ENCODE measurements at places on chromosomes 16 and 17.

GRCh38 chr17:34703533-34703932, 124.2 kb downstream of the TMEM132E start:
- no peak for DNase-seq

- no peak for DNase-seq
These were observed 9.5 kb downstream of the IRF8 start for GRCh38 chr16:85908444-85908843.

GRCh38 chr17:29195465-29196081, 15.4 kb upstream of the MYO18A start:
- DNase-seq = no peak

DNA sequence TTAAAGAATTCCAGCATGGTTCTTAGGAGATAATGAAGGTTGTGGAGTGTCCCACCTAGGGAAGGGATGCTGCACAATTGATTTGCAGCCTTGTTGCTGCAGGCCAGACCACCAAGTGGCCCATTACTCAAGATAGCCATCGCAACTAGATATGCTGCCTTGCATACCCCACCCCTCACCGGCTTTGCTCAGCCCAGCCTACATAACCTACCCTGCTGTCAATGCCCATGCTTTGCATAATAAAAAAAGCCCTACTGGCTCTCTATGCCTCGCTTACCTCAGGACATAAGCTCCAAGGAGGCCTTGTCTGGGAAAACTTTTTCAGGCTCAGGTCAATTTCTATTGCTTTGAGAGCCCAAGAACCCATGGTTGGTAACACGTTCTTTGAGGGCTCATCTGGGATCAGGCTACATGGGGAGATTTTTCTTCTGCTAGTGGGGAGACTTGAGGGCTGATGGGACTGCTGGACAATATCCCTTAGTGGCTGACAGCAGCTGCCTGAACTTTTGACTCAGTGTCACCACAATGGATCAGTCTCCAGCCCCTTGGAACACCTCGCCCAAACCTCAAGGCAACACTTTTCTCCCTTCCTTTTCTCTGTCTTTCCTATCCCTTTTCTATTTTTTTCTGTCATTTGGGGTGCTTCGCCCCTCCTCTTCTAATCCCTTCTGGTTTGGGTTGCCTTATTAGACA, 38.3 kb downstream of the SCPEP1 start:
- DNase-seq = no peak

DNA sequence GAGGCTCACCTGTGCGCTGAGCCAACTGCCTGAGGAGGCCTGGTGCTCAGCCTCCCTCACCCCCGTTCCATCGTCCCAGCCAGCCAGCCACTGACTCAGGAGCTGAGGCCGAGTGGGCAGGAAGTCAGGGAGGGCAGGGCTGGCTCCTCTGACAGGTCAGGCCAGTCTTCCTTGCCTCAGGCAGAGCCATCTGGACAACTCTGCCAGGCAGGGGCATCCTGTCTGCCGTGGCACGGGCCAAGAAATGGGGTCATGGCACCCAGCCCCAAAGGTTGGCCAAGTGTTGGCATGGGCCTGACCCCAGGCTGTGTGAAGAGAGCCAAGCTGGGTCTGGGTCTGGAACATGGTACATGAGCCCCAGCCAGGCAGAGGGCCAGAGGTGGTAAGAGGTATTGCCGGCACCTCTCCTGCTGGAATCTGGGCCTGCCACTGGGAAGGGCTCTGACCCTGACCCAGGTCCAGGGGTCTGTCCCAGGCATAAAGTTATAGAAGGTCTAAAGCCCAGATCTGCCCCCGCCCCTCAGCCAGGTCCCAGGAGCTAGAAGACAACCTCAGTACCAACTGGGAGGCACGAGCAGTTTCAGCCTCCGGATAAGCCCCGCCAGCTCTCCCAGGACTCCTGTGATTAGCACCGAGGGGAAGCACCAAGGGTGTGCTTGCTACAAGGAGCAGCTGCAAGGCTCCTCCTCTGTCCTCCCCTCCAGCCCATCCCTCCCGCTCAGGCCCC, 2.5 kb upstream of the VASN start:
- DNase-seq = no peak

GRCh38 chr16:88851616-88852015, 5.1 kb downstream of the GALNS start:
- DNase-seq = no peak

- no peak for DNase-seq
These were observed 10.3 kb upstream of the TOX3 start for GRCh38 chr16:52557236-52557635.

- DNase-seq = no peak
These were observed 1.1 kb downstream of the C1QTNF1 start for GRCh38 chr17:79024901-79025737.

GRCh38 chr17:7754656-7755055, 37.1 kb downstream of the DNAH2 start:
- DNase-seq = no peak

GRCh38 chr16:28001184-28001583, 62.3 kb downstream of the GSG1L start:
- DNase-seq = no peak

- DNase-seq = no peak
These were observed 13.2 kb downstream of the B3GNT9 start for GRCh38 chr16:67137605-67138004.

DNA sequence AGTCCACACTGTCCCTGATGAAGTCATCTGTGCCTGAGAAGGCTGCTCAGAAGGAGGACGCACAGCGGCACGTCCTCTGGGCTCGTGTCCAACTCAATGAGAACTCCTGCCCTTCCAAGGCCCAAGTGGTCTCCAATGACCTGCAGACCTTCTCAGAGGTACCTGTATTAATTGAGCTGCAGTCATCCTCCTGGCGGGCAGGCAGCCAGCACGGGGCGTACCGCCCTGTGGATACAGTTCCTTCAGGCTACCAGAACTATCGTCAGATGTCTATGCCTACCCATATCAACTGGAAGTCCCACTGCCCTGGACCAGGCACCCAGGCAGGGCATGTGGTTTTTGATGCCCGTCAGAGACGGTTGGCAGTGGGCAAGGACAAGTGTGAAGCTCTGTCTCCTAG, 2.9 kb upstream of the TMEM102 start:
- no peak for DNase-seq

DNA sequence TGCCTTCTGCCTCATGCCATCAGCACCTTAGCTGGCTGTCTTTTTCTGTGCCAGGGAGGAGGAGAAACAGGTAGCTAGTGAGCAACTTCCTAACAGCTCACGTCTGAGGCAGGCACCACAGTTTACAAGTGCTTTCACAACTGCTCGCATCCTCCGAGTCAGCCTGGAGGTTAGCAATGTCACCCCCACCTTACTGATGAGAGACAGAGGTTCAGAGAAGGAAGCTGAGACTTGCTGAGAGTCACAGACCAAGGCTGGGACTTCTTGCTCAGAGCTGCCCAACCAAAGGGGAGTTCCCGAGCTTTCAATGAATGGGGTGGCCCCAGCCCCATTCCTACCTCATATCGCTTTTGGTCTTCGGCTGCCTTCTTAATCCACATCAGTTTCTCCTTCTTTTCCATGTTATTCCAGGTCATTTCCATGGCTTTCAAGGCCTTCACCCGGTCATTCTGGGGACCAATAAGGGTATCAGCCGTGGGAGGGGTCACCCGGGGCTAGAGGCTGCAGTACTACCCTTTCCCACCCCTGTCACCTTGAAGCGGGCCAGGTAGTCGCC, 9.6 kb downstream of the UBTF start:
- no peak for DNase-seq

DNA sequence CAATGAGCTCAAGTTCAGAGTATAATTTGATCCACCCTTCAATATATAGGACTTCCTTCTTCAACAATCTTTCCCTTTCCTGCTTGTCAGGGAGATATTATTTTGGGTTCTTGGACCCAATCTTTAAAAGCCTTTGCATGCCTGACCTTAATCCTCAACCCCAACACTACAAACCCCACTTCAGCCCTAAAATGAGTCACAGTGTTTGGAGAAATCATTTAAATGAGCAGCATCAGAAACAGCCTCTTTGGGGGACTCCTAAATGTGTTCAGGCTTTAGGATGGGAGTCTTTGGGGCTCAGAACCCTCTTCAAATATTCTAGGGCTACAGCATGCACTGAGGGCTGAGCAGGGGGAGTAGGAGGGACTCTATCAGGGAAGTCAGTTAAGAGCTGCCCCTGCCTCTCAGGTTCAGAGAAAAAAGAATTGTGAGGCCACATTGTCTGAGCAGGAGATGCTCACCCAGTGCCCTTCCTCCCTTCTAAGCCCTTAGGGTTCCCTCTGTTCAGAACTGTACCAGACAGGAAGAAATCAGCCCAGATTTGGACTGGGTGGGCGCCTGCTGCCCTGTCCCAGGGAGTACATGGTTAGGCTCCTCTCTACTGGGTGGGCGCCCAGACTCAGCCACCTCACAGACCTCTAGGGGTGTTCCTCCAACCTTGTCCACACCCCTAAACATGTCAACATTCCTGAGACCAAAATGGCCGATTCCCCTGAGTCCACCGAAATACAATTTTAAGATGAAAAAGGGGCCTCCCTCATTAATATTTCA, 5.0 kb downstream of the NEUROD2 start:
- DNase-seq = no peak

DNA sequence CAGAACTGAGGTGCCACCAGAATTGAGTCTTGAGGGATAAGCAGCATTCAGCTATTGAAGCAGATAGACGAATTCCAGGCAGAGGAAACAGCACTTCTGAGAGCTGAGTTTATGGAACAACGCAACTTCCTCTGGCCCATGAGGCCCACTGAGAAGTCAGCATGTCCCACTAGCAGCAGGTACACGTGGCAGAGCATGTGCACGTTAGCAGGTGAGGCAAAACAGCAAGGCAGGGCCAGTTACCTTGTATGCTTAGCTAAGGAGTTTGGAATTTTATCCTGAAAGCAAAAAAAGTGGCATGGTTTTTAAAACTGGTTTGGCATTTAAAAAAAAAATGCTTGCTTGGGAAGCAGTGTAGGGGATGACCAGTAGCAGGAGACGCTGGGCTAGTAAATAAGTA, 305.6 kb downstream of the CPPED1 start:
- DNase-seq = no peak

- DNase-seq = no peak
These were observed 21.6 kb upstream of the PHOSPHO1 start for GRCh38 chr17:49252148-49252695.

GRCh38 chr16:2429771-2430663, 770 bp downstream of the CCNF start:
- no peak for DNase-seq

DNA sequence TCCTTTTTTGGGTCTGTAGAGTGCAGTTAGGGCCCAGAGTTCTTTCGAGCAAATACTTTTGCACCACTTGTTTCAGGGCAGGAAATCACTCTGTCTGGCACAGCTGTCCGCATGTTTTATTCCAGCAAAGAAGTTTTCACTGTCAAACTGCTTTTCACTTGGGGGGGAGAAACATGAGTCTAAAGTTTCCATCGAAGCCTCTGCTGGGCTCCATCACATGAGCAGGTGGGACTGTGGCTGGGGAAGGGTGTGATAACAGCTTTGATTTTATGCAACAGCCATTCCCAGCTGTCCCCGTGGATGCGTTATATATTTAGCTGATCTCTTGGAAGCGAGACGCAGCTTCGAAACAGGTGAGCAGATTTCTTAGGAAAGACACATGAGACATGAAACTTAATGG, 288.6 kb downstream of the SNX29 start:
- no peak for DNase-seq

DNA sequence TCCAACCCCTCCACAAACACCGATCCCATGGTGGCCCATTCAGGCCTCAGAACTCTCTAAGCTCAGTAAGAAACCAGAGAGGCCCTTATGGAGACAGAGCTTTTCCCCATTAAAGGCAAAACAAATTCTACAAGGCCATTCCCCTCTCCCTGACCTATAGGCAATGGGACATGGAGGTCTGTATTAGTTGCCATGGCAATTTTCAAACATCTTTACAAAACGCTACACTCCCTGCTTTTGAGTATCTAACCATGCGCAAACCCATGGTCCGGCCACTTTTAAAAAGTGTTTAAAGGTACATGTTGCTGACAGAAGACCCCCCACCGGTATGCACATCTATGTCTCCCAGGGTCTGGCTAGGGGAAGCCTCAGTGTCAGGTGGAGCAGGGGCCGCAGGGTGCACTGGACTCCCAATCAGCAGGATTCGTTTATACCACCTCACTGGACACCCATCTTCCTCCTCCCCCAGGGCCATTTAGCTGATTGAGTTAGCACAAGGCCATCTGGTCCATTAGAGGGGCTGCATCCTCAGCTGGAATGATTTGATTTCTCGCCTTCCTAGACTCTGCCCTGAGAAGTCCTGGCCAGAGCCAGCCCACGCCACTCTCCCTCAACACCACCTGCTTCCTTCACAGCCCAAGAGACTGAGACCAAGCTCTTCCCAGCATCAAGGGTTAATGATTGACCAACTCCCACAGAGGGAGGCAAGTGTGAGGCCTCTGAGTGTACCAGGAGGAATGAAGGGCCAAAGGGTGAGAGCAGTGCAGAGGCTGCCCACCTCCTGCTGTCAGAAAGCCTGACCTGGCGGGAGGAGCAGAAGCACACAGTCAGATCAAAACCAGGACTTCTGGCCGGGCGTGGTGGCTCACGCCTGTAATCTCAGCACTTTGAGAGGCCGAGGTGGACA, 10.9 kb downstream of the ACLY start:
- no peak for DNase-seq

GRCh38 chr17:309361-309888, 43.2 kb downstream of the RPH3AL start:
- DNase-seq = no peak

DNA sequence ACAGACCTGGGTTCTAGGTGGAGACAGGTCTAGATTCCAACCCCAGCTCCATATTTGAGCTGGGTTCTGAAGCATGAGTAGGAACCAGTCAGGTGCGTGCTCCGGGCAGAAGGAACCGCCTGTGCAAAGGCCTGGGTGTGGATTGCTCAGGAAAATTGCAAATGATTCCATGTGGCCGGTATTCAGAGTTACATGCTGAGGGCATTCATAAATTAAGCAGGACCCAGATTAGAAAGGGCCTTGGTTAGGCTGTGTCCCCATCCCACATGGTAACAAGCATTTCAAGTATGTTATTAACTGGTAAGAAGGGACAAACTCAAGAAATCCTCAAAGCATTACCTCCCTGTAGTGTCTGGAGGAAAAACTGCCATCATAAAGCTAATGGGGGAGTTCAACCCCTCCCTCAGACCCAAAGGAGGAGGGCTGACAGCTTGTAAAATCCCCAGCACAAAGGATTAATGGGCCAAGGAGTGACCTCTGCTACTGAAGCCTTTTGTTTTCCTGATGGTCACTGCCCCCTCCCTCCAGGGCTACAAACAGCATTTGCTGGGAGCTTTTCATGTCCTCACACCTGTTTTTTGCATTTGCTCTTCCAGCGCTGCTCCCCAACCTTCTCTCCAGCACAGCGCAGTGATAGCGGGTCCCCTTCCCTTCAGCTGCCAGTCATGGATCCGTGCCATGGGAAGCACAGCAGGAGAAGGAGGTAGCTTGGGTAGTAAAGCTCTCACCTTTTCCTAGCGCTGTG, 218.0 kb downstream of the C16orf95 start:
- DNase-seq = no peak
